ENCODE measurements at places on chromosomes 7 and 10. TPM values are rescaled to one million over a fixed set of nuclear protein-coding genes. Genes with fewer than 3 reads are reported as not detected.

CALY gene
- 3.5 TPM for total RNA-seq

DNA sequence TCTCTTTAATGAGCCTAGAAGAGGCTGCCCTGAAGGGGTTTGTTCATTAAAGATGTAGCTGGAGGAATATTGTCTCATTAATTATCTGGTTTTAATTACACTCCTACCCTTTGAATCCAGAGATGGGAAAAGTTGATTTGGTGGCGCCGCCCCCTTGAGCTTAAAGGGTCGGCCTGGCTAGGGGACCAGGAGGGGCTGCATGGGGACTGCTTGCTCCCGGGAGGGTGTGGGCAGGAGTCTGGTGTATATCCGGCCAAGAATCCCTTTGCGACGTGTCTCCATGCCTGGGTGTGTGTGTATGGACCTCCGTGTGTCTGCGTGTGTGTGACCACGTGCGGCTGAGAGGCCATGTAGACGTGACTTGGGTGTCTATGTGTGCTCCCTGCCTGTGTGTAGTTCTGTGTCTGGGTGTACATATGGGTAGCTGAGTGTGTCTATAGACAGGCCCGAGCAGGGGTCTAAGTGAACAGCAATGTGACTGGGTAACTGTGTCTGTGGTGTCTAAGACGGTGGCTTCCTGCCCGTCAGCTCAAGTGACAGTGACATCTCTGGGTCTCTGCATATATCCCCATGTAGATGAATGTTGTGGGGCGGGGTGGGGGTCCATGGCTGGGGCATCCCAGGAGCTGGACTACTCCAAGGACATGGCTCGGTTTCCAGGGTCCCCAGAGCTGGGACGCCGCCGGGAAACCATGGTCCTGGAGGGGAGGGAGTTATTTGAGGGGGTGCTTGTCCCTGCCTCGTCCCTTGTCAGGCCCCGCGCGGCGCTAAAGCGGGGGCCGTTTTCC lies 10.7 kb downstream of the LBX1 start:
- DNase-seq: no peak

DNA sequence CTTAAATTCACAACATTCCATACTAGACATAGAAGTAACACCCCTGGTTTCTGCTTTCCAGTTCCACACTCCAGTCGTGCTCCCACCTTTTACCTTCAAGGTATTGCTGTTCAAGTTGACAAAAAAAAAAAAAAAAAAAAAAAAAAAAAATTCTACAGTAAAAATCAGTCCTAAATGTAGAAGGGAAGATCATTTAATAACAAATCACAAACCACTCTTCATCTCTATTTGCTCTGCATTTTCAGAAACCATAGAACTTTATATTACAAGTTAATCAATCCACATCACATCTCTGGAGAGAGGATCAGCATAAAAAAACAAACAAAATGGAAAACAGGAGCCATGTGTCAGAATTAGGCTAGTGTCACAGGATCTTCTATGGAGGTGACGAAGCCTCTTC lies 206.3 kb upstream of the KLF14 start:
- no peak for DNase-seq

- DNase-seq: no peak
Measured at GRCh38 chr7:154956427-154956826, 46.5 kb downstream of the PAXIP1 start.

LIPK gene
- total RNA-seq: not detected

DNA sequence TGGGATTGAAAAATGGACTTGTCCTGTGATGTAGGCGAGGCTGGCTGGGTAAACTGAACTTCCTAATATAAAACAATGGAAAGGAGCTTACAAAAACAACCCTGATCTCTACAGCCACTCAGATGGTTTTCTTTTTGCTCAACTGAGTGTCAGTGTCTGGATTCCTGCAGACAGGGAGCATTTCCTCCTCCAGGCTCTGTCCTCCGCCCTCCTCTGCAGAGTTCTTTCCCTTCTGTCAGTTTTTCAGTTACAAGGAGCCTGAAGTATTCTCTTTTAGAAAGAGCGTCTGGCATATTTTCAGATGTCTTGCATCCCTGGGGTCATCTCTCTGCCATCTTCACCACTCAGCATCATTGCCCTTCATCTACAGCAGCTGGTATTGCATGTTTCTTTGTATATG lies 50.0 kb upstream of the PITRM1 start:
- DNase-seq: no peak

DNA sequence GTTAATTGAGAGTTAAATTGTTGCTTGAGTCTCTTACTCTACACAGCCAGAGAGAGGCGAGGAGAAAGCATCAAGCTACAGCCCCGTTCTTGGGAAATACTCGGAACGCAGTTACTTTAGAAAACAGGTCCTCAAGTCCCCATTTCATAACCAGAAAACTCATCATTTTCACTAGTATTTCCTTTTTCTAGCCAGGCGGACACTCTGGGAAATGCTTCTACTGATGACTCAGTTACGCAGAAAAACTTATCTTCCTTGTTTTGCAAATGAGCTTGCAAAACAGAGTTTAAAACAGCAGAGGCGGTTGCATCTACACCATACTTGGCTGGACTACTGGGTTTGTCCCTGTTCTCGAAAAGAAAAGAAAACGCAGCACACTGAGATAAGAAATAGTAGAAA lies 111.4 kb upstream of the FGFR2 start:
- DNase-seq: no peak

ACSM6 gene
- not detected for total RNA-seq

- DNase-seq: no peak
Measured at GRCh38 chr7:101457001-101457750, 94.5 kb downstream of the COL26A1 start.

GRCh38 chr10:78731675-78732074 lies 337.1 kb upstream of the ZMIZ1 start:
- DNase-seq: no peak

DNA sequence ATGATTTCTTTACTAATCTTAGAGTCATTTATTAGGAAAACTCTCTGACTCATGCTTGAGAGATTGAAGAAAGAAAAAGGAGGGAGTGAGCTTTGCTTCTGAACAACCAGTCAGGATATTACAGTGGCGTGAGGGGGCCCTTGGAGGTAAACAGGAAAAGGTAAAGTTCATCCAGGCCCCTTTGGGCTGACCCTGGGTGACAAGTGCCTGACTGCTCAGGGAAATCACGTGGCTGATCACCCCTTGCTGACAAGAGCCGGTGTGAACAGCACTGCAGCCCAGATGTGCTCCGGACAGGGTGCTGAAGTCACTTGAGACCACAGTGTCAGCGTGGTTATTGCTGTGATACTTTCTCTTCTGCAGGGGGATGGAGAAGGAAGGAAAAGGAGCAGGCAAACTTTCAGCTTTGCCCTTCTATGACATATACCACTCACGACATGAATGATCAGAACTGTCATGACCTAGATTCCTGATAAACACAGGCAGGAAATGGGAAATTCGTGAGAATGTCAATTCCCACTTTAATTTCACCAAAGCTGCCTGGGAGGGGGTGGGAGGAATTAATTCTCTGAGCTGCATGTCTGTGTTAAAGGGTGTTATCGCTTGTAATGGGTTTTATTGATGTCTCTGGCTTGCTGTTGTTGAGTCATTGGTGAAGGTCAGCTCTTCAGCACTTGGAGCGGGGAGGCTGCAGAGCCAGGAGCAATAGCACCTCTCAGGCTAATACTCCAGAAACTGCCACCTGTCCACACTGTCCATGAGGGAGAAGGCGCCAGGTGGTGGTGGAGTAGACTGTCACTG lies 139.8 kb upstream of the AOAH start:
- peak; percentile 15 for DNase-seq
